ENCODE measurements at places on chromosomes 16 and 17.

DNA sequence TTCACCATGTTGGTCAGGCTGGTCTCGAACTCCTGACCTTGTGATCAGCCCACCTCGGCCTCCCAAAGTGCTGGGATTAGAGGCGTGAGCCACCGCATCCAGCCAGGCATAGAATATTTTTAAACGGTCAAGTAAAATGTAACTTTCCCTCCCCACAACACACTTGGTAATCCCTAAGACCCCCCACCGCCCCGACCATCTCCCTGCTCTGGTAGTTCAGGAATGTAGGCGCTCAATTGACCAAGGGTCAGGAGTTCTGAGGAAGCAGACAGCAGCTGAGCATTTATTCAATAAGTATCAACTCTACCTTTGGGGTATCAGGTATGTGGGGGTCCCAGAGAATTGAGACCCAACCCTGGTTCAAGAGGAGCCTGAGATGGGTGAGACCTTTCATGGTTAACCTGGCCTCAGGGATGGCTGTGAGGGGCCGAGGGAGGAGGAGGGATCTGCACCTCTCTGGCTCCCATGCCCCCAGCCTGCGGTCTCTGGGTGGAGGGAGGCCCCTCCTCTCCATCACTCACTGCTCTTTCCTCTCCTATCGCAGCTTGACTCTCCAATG lies 48.4 kb upstream of the TOB1 start:
- DNase-seq: no peak

GRCh38 chr16:17409894-17410293 lies 60.9 kb downstream of the XYLT1 start:
- no peak for DNase-seq

GRCh38 chr16:17370223-17370707 lies 100.5 kb downstream of the XYLT1 start:
- no peak for DNase-seq

GRCh38 chr16:54538276-54538675 lies 251.7 kb upstream of the IRX3 start:
- DNase-seq: no peak

GRCh38 chr17:38883592-38884526 lies 14.0 kb downstream of the LASP1 start:
- no peak for DNase-seq
